ENCODE measurements at places on chromosomes 12 and 14. TPM values are rescaled to one million over a fixed set of nuclear protein-coding genes. Genes with fewer than 3 reads are reported as not detected.

- no peak for DNase-seq
These were observed 169.6 kb downstream of the EGLN3 start for GRCh38 chr14:33781236-33781635.

RSRC2 gene
- total RNA-seq = 59.1 TPM

- no peak for DNase-seq
These were observed 163.1 kb upstream of the IFNG-AS1 start for GRCh38 chr12:67826148-67826547.

DNA sequence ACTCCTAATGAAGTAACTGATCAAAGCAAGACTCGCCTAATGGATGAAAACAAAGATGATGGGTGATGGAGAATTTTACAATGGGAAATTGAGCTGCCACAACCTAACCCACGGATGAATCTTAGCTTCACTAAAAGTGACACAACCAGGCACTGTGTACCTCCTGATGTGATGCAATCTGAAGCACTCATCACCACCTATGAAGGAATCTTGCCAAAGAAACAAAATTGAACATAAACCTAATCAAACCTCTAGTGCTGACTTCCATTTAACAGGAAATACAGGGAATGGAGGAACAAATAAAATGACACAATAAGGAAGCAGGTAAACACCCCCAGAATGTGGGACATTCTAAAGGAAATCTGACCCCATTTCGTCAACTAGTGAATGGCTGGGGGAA, 13.3 kb upstream of the RARG start:
- DNase-seq = no peak

- no peak for DNase-seq
These were observed 27.1 kb upstream of the GPRC5A start for GRCh38 chr12:12864243-12864642.
